ENCODE measurements at places on chromosomes 2 and 18.

DNA sequence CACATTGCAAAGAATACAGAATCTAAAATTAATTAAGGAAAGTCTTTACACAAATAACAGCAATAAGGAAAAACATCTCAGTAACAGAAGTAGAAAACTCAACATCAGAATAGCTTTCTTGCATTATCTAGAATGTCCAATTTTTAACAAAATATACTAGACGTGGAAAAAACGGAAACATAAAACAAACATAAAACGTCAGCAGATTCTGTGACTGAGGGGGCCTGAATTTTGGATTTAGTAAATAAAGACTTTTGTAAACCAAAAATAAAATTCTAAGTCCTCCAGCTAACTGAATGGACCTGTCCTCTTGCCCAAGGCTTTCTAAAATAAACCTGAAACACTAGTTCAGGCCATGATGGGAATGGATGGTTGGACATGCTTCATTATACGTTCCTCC is 773.5 kb upstream of the LRRTM1 start:
- DNase-seq, result no peak

DNA sequence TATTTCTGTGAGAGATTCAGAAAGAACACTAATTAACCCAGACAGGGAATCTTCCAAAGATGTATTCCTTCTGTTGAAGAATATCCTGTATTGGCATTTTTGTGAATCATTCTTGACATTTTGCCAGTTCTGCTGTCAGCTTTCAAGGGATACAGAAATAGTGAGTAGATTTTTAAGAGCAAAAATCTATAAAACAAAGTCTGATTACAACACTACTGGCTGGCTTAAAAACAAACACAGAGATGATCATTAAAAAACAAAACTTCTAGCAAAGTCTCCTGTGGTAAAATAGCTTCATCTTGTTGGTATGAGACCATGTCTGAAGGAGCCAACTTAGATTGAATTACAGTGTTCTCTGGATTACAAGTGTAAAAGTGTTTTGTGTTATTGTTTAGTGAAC is 866.3 kb upstream of the KLHL29 start:
- no peak for DNase-seq

- no peak for DNase-seq
Observed at GRCh38 chr18:64334748-64335147, 185.9 kb upstream of the LINC00305 start.

GRCh38 chr18:26470011-26470637 is 78.2 kb downstream of the KCTD1 start:
- no peak for DNase-seq

DNA sequence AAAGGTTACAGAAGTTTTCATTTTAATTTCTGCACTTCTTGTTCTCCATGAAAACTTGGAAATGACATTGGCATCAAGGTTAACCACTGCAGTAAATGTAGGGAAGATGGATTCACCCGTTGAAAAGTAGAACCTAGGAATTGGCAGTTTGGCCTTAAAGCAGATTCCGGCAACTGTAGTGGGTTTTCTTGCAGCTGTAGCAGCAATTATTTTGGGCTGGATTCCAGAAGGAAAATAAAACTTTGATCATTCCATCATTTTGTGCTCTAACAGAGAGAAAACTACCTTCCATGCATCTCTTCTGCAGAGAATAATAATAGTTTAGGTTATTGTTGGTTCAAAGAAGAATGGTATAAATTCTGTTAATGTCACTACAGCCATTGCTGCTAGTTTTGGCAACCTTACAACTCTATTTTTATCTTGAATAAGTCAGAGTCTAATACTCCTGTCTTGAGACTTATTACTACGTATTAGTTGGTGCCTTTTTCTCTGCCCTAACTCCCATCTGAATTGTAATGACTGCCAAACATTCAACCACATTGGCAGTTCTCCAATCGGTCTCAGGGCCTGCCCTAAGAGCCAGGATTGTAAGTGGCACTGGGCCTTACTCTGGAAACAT is 178.1 kb upstream of the PIEZO2 start:
- DNase-seq, result no peak

DNA sequence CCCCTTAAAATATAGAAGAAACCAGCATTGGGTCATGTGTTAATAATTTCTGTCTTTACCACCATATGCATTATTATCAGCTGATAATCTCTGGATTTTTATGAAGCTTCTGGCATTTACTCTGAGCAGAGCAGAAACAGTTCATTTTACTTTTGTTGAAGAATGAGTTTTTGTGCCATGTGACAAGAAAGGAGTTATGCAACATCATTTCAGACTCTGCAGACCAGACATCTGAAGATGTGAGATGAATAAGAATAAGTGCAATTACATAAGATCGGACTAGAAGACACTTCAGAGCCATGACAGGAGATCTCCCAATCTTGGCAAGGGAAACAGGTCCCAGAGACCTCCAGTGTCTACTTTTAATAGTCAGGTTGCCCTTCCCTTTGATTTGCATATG is 869.4 kb upstream of the VRK2 start:
- DNase-seq, result no peak

- DNase-seq, result no peak
Observed at GRCh38 chr2:206149330-206149729, 9.9 kb downstream of the NDUFS1 start.

GRCh38 chr2:40166006-40166405 is 285.9 kb downstream of the SLC8A1 start:
- DNase-seq, result no peak

GRCh38 chr2:21866316-21866715 is 742.5 kb downstream of the TDRD15 start:
- DNase-seq, result no peak

DNA sequence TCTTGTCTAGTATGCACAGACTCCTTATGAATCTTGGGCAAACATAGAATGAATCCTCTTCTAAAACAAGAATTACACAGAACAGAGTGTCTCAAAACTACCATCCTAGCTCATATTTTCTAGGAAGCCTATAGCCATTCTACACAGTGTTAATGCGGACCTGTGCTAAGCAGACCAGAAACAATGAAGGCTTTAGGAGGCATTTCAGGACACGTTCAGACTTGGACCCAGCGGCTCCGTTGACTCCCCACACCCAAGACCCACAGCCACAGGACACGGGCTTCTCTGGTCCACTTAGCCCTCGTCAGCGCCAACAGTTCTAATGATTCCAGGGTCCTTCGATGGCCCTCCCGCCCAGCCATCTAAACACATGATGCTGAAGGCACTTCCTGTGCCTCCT is 182.2 kb downstream of the BCL11A start:
- DNase-seq, result no peak

DNA sequence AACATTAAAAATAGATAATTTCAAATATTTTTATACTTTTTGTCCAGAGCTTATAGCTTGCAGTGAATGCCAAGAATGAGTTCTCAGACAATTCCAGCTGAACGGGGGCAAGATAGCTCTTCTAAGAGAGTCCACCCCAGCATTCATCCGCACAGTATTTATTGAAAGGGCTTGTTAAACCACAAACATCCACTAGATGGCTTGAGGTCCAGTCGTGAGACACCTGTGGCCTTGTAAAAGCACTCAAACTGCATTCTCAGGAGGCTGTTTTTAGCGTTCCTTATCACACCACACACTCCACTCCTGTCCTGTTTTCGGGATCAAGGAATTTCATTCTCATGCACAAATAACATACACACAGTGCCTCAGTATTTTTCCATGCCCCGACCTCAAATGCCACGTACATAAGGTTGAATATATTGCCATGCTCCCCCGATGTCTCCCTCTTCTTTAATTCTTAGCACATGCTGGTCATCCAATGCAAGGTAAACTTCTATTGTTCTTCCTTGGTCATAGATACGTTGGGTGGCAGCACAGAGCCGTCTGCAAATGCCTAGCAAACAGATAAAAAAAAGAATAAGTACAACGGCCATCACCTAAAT is 47.4 kb downstream of the DNAJC10 start:
- DNase-seq, result no peak

- no peak for DNase-seq
Observed at GRCh38 chr2:239943571-239943970, 81.6 kb downstream of the NDUFA10 start.
